Fibroblast of pulmonary artery (primary cell): ENCODE measurements at places on chromosomes 5 and 9.

DNA sequence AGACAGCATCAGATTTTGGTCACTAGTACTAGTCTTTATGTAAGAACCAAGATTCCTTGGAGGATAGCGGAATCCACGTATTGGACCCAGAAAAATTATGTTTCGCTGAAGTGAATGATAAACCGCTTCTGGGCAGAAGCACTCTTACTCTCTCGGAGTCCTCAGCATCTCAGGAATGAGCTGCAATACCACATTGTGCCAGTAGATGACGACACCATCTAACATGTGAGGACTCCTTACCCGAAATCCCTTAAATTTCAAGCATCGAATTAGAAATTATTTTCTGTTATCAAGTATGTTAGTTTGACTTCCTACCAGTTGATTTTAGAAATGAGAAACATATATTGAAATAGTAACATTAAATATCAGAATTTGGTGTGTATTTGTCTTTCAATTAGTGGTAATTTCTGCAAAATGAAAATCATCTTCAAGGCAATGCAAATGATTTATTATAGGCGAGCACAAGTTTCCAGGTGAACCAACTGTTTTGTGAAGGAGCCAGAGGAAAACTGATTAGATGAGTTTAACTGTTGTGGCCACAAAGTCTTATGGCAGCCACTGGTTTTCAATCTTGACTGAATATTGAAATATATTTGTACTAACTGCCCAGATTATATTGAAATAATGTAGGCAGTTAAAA is 66.0 kb upstream of the CAMK4 start:
- DNase-seq, result peak; percentile 91

GRCh38 chr9:89794918-89795317 is 190.1 kb downstream of the GADD45G start:
- DNase-seq, result no peak

GRCh38 chr5:120228262-120229031 is 235.7 kb upstream of the PRR16 start:
- DNase-seq, result no peak

- DNase-seq, result no peak
Measured at GRCh38 chr9:120890320-120891244, 13.6 kb upstream of the PHF19 start.

- DNase-seq, result peak; percentile 78
Measured at GRCh38 chr5:61311836-61312808, 19.9 kb upstream of the ZSWIM6 start.

DNA sequence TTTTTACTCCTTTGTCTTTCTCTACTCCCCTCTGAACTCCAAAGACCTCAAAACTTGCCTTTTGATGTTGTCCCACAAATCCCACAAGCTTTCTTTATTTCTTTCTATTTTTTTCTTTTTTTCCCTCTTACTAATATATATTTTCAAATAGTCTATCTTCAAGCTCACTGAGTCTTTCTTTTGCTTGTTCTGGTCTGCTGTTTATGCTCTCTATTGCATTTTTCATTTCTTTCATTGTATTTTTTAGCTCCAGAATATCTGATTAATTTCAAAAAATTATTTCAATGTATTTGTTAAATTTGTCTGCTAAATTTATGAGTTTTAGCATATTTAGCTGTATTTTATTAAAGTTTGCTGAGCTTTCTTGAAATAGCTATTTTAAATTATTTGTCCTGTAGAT is 223.3 kb upstream of the IRX1 start:
- no peak for DNase-seq

DNA sequence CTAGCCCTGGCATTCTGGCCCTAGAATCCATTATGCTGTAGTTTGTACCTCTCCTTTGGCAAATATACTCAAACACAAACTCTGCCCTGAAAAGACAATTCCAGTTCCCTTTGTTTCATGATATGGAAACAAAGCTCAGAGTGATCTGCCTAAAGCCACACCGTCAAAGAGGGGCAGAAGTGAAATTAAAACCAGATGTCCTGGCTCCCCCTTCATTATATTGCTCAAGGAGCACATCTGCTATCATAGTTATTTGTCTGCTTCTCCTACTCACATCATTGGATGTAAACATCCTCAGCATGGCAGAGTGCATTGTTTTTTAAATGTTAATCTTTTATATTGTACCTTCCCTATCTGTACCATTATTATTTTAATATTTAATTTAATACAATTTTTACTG is 266.7 kb upstream of the SMARCA2 start:
- no peak for DNase-seq

DNA sequence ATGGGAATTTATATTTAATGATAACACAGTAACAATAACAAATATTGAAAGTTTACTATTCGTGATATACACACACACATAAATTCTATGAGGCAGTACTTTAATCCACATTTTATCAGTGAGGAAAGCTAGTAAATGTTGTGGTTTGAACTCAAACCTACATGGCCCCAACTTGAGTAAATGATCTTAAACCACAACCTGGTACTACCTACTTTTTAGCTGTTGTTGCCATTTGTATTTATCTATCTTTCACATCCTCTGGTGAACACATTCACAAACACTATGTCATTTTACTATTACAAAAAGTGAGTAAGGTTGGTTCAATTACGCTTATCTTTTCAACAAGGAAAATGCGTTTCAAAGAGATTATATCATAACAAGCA is 186.1 kb downstream of the SMC2 start:
- peak; percentile 21 for DNase-seq
